ENCODE measurements at places on chromosomes 5 and 9.

GRCh38 chr5:138051441-138052296 lies 18.8 kb upstream of the FAM13B start:
- DNase-seq = no peak

DNA sequence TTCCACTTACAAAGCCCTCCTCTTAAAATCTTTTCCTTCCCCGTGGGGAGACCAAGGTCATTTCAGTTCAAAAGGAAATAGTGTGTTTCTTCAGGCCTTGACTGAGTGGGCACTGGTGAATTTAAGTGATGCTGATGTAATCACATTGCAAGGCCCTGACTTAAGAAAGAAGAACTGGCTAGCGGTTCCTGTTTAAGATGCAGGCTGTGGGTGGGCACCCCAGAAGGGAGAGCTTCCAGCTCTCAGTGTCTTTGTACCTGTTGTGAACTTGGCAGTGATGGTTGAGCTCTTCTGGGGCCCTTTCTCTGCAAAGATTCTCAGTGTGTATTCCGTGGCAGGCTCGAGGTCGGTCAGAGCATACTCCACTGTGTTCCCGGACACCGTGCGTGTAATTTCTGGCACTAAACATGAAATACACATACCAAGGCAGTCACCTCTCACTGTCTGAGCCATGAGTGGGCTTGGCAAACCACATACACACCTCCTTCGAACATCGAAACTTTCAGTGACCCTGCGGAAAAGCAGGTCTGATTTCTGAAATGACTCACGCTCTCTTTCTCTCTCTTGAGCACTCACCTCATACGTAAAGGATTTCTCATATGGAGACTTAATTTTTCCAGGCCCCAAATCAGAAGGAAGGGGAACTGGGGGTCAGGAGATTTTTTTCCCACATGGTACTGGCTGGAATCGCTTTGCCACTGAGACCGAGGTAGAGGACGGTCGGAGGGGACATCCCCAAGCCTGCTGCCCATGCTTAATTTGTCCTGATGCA lies 81.9 kb downstream of the TNC start:
- DNase-seq = no peak

GRCh38 chr9:70987986-70988385 lies 133.4 kb downstream of the TRPM3 start:
- no peak for DNase-seq

- no peak for DNase-seq
Observed at GRCh38 chr9:19920401-19920800, 131.6 kb upstream of the SLC24A2 start.

GRCh38 chr9:127139071-127139731 lies 16.8 kb upstream of the ANGPTL2 start:
- DNase-seq = no peak

DNA sequence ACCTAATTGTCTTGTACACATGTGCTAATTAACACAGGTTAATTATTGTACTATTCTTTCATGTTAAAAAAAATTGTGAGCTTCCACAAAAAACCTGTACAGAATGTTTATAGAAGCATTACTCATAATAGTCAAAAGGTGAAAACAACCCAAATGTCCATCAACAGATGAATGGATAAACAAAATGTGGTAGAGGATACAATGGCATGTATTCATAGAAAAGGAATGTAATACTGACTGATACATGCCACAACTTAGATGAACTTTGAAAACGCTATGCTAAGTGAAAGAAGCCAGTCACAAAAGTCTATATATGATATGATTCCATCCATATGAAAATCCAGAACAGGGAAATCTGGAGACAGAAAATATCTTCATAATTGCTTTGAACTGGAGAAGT lies 25.6 kb downstream of the RRAGA start:
- DNase-seq = no peak

- no peak for DNase-seq
Observed at GRCh38 chr9:73079326-73079725, 72.3 kb upstream of the ANXA1 start.

DNA sequence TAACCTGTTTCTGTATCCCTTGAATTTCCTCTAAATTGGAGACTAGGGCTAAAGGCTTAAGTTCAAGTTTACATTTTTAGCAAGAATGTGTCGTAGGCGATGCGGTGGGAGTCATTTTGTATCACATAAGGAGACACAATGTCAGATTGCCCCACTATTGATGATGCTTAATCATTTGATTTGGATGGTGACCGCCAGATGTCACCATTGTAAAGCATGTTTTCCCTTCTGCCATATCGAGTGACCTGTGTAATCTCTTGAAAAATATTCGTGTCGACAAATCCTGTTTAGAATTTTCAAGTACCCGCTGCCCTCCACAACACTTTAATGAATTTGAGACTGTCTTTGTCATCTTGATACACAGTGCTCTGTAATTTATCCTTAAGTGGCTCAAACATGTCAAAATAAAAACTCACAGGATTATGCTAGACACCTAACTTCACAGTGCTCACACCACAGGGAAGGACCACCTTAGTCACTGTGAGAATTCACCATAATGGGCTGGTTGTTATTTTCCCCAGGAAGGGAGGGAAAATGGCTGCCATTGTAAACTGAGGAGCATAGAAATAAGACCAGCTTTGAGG lies 34.5 kb upstream of the SLC46A2 start:
- no peak for DNase-seq

DNA sequence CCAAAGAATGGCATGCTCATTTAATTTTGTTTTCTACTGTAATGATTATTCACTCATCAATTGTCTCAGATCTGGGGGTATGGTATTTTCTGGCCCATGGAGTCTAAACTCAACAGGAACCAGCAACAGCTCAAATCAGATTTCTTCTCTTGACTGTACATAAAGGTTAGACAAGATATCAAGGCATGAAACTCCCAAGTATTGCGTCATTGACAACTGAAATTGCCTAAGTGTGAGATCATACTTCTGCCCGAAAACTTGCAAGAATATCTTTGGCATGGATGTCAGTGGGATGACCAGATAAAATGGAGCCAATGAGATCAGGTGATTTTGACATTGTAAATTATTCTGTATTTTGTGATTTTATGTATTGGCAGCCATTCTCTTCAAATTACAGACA lies 141.7 kb upstream of the STK32A start:
- no peak for DNase-seq

- no peak for DNase-seq
Observed at GRCh38 chr9:17065062-17065461, 69.8 kb upstream of the CNTLN start.

GRCh38 chr5:169174923-169175322 lies 126.0 kb downstream of the SLIT3 start:
- no peak for DNase-seq

DNA sequence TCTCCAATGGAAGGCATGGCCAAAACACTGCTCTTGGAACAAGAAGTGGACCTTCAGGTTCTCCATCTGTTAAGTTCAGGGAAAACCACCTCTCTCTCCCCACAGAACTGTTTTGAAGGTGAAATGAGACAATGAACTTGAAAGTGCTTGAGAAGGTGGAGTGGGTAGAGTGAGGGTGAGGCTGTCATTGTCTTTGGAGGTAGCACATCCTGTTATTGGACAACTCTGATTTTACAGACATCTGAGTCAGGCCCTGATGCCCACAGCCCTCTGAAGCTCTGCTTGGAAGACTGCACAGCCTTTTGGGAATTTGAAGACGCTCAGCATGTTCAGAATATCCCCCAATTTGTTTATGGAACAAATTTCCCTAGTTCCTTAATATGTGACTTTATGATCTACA lies 27.6 kb upstream of the TEX48 start:
- DNase-seq = no peak

DNA sequence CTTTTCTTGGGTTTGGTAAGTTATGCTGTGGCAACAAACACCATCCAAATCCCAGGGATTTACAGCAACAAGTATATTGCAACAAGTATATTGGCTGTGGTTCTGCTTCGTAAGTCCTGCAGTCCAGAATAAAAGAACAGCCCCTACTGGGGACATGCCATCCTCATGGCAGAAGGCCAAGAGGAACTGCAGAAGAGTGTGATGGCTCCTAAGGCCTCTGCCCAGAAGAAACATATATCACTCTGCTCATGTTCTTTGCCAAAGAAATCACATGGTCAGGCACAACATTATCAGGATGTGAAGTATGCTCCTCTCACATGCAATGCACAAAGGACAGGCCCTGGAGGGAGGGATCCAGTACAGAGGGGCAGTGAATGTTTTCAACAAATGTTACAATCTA lies 159.6 kb upstream of the TAS2R1 start:
- no peak for DNase-seq

- no peak for DNase-seq
Observed at GRCh38 chr9:28053096-28053777, 480.0 kb upstream of the C9orf72 start.

- DNase-seq = no peak
Observed at GRCh38 chr5:124277767-124278545, 468.5 kb downstream of the ZNF608 start.

GRCh38 chr5:168261227-168261571 lies 30.2 kb upstream of the WWC1 start:
- no peak for DNase-seq

GRCh38 chr9:126158588-126159429 lies 167.8 kb upstream of the MVB12B start:
- no peak for DNase-seq

- no peak for DNase-seq
Observed at GRCh38 chr9:99606957-99607356, 214.7 kb upstream of the NR4A3 start.

DNA sequence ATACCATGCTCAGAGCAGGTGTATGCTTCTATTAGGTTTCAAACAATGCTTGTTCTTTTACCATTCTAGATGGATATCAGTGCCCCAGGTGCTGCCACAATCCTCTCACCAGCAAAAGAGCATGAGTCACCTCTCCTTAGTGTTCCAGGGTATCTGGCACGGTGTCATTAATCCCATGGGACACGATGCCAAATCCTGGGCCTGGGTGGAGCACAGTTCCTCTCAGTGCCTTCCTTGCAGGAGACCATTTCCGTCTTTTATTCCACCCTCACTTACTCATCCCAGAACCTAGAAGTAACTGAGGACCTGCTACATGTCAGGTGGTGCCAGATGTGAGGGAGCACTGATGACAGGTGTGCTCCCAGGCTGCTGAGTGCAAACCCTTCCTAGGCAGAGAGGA lies 1.3 kb upstream of the OR13J1 start:
- no peak for DNase-seq

DNA sequence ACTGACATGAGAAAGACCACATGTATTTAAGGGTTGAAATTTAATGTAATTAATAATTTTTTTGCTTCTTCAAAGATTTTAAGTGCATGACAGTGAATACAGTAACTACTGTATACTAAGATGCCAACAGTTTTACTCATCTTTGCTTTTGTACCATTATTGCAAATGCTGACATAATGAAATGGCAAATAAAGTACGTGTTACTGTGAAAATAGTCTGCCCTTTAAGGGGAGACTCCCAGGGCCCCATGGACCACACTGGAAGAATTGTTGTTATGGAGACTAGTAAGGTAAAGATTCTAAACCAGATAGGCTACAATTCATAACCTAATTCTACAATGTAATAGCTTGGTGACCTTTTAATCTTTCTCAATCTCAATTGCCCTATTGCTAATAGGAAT lies 84.7 kb downstream of the NR3C1 start:
- DNase-seq = no peak

DNA sequence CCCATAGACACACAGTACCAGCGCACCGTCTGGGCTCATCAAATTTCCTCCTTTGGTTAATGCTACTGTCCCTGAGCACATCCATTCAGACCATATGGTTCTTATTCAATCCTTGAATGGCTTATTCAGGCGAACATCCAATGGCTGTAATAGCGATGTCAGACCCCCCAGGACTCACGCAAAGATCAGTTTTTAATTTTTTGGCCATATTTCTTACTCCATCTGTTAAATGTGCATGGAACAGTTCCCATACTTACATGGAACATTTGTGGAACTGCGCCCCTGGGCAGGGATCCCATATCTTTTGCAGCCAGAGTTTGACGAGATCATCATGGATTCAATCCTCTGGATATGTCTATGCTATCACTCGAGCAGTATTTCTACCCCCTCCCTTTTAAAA lies 213.2 kb downstream of the ADAMTS6 start:
- no peak for DNase-seq

DNA sequence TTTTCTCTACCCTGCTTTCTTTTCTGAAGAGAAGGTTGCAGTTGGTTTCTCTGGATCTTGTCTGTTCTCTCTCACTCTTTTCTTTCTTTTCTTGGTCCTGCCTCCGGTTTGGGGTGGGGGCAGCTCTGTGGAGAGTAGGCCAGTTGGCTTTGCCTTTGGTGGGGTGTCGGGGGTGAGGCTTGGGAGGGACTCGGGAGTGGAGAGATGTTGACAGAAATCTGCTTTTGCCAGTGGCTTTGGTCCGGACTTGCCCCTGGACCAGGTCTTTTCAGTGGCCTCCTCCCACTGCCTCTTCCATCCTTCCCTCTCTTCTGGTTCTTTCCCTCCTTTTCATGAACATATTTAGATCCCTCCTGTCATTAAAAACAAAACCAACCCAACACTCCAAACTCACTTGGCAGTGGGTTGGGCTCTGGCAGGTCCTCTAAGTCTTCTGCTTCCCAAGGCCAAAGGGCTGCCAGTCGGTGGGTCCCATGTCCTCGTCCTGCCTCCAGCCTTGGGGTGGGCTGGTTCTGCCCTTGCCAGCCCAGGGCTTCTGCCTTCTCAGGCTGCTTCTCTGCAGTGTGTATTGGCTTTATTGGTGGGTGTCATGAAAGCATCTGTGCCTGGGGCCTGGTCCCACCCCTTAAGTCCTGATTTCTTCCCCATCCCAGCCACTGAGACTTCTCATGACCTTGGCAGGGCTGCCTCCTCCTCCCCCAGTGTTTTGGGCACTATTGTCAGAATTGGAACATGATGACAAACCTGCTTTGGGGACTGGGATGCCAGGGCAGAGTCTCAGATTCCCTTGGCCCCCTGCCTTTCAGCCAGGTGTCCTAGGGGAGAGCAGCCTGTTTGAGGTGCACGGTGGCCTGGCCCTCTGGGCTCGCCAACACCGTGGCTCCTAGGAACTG lies 16.9 kb downstream of the ANKRD33B start:
- DNase-seq = no peak
